ENCODE measurements at places on chromosomes 5 and 9. TPM values are rescaled to one million over a fixed set of nuclear protein-coding genes. Genes with fewer than 3 reads are reported as not detected.

- DNase-seq, result no peak
These were observed 123.9 kb downstream of the UNC13B start for GRCh38 chr9:35285731-35286130.

DNA sequence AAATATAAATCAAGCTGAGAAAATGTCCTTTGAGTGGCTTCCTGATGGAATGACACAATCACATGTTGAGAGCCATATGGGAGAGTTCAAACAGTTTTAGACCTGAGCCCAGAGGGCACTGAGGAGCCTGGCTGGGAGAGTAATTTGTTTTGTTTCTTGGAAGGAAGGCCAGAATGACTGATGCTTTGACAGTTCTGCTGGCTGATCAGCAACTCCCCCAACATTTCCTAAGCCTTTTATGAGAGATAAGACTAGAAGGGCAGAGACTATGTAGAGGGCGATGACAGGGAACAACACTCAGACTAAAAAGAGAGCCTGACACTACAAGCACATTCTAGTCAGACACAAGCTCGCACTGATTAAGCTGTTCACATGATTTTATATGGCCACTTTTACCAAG lies 169.2 kb downstream of the COX7C start:
- DNase-seq, result no peak

OR1Q1 gene
- not detected for polyA plus RNA-seq

ZDHHC11 gene
- 25.0 TPM for polyA plus RNA-seq

DNA sequence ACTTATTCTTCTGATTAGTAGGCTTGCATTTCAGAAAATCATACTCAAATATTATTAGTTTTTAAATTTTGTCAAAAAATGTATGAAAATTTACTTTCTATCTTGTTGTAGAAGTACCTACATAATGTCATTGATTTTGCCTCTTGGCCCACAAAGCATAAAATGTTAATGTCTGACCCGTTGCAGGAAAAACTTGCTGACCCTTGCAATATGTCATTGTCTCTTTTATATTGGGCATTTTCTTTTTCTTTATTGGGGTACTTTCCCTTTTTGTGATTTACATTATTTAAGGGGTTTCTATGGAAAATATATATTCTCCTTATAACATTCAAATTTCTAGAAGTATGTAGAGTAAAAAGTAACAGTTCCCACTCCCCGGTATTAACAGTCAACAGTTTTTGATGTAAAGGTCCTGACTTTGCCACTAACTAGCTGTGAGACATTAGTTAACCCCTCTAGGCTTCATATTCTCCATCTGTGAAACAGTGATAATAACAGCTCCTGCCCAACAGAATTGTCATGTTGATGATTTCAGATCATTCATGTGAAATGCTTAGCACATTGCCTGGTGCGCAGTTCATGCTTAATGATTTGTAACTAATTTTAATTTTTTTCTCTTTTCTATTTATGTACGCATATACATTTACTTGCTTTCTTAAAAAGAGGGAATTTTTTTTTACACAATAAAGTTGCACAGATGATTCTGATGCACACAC lies 243.2 kb downstream of the ARHGAP26 start:
- DNase-seq, result no peak

Measured in muscle of back (tissue), 13 donors.